Right hindlimb (tissue), 1 donor: ENCODE measurements at places on chromosomes 12 and 14.

DNA sequence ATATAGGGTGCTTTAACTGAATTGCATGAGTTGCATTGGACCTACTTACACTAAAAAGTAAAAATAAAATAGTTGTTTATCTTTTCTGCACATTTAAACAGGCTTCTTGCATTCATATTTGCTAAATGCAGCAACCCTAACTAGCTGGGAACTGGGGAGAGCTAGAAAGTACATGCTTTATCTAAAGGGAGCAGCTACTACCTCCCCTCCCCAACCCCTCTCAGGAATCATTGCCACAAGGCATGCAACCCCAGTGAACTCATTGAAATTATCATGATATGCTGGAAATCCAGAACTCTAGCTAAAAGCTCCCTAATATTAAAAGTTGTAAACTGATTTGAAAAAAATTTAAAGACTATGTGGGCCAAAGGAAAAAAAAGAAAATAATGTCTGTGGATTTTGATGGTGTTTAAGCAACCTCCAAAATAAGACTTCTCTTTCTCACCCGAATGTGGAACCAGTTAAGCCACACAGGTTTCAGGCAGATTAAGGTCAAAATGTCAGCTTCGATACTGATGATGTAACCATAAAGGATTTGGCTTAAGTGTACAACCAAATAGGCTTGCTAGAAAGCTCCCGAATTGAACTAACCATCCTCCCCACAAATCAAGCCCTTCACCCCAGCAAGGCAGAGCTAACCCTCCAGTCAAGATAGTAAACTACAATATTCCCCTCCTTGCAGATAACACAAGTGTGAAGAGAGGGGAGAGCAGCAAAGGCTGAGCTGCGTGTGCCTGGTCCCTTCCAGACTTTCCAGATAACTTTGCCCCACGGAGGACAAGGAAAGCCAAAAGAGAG lies 13.8 kb upstream of the POC1B start:
- DNase-seq = no peak

- no peak for DNase-seq
Observed at GRCh38 chr14:31949709-31950108, 127.4 kb upstream of the ARHGAP5 start.

DNA sequence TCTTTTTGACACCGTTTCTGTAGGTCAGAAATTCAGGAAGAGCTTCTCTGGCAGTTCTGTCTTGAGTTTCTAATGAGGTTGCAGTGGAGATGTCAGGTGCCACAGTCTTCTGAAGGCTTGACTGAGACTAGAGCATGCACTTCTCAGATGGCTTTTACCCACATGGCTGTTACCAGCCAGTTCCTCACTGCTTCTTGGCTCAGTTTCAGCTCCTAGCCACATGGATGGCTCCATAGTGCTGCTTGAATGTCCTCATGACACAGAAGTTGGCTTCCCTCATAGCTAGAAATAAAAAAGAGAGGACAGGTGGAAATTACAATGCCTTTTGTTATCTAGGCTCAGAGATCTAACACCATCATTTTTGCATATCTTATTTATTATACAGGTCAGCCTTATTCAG lies 38.1 kb upstream of the SLC2A13 start:
- DNase-seq = no peak

GRCh38 chr12:52380271-52380694 lies 5.2 kb downstream of the KRT84 start:
- peak; percentile 40 for DNase-seq

GRCh38 chr12:57366315-57366714 lies 64.5 kb downstream of the R3HDM2 start:
- no peak for DNase-seq

- DNase-seq = no peak
Observed at GRCh38 chr12:51009056-51009440, 17.1 kb downstream of the SLC11A2 start.

DNA sequence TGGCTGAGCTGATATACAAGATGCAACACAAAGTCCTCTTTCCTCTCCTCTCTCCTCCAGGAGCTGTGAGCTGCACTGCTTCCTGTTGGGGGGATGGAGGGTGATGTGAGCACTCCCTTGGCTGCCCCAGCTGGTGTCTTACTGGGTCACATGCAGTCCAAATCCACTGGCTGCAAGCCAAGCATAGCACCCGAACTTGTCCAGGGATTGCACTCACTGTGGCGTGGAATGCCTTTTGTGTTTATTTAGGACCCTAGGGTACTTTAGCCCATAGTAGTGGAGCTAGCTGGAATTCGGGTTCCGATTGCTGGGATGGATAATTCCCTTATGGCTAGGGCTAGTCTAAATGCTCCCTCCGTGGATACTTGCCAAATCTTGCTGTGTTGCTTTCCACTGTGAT lies 424.9 kb upstream of the SYT1 start:
- no peak for DNase-seq
